ENCODE measurements at places on chromosomes 16 and 17.

DNA sequence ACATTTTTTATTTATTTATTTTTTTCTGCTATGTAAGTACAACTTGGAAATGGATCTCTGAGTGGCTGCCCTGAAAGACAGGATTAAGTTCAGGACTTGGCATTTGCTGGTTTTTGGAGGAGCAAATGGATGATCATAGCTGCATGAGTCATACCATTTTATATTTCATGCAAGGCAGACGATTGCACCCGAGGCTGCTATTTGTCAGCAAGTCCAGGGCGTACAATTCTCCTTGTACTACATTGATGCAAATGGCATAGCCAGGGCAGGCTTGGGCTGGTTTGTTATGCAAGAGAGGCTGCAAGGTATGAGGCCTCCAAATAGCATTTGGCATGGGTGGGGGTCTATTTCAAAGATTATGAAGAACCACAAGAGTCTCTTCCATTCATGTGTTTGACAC lies 81.2 kb upstream of the CACNG3 start:
- no peak for DNase-seq

- DNase-seq: no peak
These were observed 2.1 kb downstream of the NHERF1 start for GRCh38 chr17:74750327-74751069.

GRCh38 chr17:66548158-66548557 lies 245.7 kb downstream of the PRKCA start:
- peak; percentile 14 for DNase-seq

DNA sequence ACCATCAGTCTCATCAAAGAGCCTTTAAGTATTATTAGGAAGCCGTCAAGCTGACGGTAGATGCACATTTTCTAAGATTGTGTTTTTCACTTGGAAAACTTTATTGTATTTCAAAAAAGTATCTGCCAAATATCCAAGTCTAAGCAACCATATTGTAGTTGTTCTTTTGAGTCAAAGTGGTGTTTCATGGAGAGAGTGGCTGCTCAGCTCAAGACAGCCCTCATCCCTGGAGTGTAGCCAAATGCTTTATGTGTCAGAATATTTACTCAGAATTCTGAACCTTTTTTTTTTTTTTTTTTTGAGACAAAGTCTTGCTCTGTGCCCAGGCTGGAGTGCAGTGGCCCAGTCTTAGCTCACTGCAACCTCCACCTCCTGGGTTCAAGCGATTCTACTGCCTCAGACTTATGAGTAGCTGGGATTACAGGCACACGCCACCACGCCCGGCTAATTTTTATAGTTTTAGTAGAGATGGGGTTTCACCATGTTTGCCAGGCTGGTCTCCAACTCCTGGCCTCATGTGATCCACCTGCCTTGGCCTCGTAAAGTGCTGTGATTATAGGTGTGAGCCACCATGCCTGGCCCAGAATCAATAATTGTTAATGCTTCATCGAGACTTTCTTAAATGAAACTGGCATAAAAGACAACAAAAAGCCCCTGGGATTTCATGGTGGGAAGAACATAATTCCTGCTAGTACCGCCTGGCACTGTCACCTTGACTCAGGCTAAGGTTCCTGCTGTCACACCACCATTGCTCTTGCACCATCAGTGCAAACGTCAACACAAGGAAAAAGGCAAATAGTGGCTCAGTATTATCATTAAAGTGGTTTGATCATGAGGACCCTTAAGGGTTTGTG lies 45.5 kb downstream of the PRKCA start:
- DNase-seq: no peak

DNA sequence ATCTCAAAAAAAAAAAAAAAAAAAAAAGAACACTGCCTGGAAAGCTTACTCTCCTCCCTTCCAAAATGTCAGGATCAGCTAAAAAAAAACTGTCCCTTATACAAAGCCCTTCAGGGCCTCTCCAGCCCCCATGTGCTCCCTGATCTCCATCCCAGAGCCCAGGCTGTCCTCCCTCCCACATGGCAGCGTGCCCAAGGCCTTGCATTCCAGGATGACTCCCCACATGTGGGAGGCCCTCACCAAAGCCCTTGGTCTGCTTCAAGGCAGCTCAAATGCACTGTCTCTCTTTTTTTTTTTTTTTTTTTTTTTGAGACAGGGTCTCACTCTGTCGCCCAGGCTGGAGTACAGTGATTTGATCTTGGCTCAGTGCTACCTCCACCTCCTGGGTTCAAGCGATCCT lies 2.3 kb downstream of the FDXR start:
- no peak for DNase-seq

DNA sequence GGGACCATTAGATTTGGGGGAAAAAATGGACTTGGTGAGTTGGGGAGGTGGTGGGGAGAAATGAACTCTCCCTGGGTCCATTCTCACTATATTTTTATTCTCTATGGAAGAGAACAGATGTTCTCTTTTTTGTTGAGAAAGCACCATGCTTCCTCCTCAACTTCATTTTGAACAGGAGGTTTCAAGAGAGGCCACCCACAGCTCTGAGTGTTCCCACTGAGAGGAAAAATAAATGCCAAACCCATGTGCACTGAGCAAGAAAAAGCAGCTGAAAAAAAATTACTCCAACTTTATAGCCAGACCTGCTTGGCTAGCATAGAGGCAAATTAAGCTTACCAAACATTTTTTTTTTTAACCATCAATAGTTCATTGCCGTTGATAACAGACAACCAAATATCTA lies 883.6 kb downstream of the KCNJ2 start:
- no peak for DNase-seq

- DNase-seq: no peak
These were observed 8.9 kb downstream of the SHPK start for GRCh38 chr17:3626831-3627768.

DNA sequence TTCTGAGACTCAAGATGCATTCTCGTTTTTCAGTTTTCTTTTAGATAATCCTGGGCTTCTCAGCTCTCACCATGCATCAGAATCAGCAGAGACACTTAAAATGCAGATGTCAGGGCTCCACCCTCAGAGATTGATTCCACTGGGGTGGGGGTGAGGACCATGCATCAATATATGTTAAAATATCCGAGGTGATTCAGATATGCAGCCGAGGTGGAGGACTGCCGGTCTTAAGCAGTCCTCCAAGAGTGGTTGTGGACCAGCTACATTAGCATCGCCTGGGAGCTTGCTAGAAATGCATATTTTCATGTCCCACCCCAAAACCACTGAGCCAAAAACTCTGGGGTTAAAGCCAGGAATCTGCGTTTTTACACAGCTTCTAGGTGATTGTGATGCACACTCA lies 501.3 kb downstream of the CDH13 start:
- DNase-seq: no peak

DNA sequence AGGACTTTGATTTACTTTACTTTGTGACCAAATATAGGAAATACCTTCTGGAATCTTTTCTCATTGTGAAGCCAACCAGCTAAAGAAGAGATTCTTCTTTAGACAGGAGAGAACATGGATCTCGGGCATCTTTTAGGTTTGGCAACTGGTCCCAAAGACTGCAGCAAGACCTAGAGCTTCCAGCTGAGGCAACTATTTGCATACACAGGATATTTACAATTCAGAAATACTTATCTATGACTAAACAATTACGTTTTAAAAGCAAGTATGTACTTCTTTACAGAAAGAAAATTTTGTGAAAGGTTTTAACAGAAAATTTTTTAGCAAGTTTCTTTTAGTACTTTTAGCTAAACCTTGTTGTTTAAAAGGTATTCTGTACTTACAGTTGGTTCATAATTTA lies 106.5 kb downstream of the MAP2K4 start:
- no peak for DNase-seq

- no peak for DNase-seq
These were observed 42.4 kb upstream of the SLC38A10 start for GRCh38 chr17:81337476-81337879.

DNA sequence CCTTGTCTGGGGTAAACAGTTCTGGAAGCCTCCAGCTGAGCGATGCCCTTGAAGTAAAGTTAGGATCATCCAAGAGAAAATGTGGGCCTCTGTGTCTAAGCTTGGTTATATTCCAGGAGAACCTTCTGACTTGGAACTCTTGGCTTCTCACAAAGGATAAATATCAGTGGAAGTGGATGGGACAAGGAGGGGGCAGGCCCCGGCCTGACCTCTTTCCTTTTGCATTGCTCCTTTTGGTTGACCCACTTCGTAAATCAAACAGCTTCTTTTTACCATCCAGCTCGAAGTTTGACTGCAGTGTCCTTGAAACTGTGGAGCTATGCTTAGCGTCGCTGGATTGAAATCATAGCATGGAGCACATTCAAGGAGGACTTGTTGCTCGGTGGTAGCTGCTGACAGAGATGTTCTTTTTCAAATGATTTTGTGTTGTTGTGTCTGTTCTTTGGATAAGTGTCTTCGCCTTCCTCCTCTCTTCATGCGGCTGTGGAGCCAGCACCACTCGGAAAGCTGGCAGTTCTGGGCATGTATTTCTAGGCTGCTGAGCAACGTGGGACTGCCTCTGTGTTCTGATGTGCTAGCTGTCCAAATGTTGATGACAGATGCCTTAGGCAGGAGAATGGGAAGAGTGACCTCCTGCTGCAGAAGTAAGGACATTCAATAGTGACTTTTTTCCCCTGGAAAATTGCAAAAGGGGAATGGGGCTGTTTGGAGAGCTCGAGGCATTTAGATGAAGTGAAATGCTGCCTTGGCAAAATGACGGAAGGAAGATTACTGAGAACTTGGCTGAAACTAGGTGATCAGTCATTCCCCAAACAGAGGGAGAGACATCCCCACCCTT lies 4.5 kb downstream of the MINK1 start:
- DNase-seq: no peak

GRCh38 chr16:22240023-22240710 lies 34.1 kb downstream of the EEF2K start:
- no peak for DNase-seq

- DNase-seq: no peak
These were observed 63.0 kb upstream of the TEKT3 start for GRCh38 chr17:15404106-15405057.

DNA sequence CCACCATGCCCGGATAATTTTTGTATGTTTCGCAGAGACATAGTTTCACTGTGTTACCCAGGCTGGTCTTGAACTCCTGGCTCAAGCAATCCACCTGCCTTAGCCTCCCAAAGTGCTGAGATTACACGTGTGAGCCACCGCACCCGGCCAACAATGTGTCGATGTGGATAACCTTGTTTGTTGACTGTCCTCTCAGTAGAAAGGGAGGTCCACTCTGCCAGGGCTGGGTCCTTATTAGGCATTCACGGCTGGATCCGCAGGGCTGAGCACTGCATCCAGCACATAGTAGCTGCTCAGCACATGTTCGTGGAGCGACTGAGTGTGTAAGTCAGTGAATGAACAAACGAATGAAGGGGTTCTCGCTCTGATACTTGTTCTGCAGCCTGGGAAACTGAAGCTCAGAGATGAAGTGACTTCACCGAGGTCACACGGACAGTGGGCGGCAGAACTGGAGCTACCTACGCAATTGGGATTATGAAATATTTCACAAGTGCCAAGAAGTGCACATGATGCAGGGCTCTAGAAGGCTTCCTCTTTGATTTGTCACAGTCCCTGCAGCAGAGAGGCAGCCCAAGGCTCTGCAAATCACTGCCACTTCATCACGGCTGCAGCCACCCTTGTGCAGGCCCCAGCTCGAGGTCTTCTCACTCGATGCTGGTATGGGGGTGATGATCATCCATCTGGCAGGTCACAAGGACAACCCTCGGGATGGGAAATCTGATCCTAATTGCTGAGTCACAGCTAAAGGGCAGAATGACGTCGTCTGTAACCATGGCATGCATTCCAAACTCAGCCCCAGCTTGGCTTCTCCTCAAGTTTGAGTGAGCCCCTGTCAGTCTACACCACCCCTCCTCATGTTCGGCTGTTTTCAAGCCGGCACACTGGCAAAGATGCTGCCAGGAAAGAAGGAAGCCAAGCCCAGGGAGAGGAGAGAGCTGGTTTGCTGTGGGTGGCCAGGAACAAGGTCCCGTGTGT lies 28.0 kb upstream of the SNN start:
- DNase-seq: no peak

- no peak for DNase-seq
These were observed 426.7 kb upstream of the SALL1 start for GRCh38 chr16:51577621-51578303.

GRCh38 chr17:38425031-38425430 lies 3.2 kb upstream of the ARHGAP23 start:
- DNase-seq: no peak

GRCh38 chr16:80463326-80463725 lies 77.5 kb upstream of the DYNLRB2 start:
- DNase-seq: no peak

- DNase-seq: no peak
These were observed 7.7 kb upstream of the TEKT3 start for GRCh38 chr17:15349119-15349518.

DNA sequence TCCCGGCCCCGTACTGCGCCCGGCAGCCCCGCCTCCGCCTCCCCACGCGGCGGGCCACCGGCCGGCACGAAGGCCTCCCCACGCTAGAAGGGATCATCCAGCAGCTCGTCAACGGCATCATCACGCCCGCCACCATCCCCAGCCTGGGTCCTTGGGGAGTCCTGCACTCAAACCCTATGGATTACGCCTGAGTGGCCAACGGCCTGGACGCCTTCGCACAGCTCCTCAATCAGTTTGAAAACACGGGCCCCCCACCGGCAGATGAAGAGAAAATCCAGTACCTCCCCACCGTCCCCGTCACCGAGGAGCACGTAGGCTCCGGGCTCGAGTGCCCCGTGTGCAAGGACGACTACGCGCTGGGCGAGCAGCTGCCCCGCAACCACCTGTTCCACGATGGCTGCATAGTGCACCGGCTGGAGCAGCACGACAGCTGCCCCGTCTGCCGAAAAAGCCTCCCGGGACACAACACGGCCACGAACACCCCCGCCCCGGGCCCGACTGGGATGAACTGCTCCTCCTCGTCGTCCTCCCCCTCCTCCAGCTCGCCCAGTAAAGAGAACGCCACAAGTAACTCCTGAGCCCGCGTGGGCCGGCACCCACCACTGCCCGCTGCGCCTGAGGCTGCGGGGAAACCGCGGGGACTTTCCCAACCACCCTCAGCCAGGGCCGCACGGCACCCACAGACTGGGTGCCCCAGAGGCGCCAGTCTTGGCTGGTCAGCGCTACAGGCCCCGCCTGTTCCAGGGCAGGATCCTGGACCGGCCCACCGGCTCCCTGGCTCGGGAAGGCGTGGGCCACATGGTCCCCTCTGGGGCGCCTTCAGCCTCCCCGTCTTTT lies 39.0 kb upstream of the AKAP1 start:
- DNase-seq: peak; percentile 4

- DNase-seq: no peak
These were observed 12.4 kb downstream of the USP10 start for GRCh38 chr16:84712138-84712671.

GRCh38 chr16:12811441-12812383 lies 8.0 kb upstream of the CPPED1 start:
- no peak for DNase-seq

GRCh38 chr17:9026741-9027140 lies 5.4 kb downstream of the NTN1 start:
- DNase-seq: no peak

GRCh38 chr17:82545071-82545462 lies 25.5 kb downstream of the FOXK2 start:
- no peak for DNase-seq

All from activated T-cell treated with anti-CD3 and anti-CD28 coated beads for 4 hours (primary cell).